ENCODE measurements at places on chromosomes 5 and 9. TPM values are rescaled to one million over a fixed set of nuclear protein-coding genes. Genes with fewer than 3 reads are reported as not detected.

DNA sequence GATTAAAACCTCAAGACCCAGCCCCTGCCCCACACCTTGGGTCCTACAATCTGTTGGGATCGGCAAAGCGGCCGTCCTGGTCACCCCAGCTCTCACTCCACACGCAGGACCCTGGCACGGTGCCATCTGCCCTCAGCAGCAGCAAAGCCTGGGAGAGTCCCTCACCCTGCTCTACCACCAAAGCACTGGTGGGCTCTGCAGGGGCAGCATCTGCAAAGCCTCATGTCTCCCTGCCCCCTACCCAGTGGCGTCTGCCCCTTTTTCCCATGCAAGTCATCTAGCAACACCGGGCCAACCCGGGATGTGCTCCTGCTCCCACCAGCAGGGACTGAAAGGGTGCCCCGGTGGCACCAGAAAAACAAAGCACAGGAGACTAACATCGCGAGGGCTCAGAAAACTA is 19.6 kb upstream of the CNOT6 start:
- no peak for DNase-seq

DNA sequence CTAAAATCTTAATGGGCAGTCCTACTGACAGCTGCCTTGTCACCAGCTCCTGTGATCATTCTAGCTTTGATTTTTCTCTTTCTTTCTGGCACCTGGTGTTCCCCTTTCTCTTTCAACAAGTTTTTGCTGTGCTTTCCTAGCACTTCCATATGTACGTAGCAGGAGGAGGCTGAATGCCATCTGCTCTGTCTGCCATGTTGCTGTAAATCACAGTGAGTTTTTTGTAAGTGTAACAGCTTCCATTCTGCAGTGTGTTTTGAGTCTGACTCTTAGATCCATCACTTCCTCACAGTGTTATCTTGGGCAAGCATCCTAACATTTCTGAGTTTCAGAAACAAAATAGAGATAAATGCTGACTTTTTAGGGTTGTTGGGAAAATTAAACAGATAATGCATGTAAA is 247.9 kb downstream of the DOCK8 start:
- DNase-seq, result no peak

- DNase-seq, result no peak
Observed at GRCh38 chr9:38619556-38620447, 594 bp downstream of the ANKRD18A start.

DNA sequence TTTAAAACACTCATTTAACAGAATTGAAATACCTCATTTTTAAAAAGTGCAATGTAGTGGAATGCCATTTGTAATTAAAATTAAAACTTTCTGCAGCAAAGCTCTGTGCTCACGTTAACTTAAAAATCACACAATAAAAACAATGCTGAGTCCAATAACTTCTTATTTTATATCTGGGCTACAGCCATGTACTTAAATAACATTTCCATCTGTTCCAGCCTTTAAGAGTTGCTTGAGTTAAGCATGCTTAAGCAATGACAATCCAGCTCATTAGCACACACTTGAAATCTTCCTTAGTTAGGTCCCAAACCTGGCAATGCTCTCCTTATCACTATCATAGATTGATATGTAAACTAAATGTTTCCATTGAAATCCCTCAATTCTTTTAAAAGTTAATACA is 132.3 kb upstream of the CDH12 start:
- no peak for DNase-seq

GRCh38 chr9:90969021-90969675 is 167.5 kb downstream of the SYK start:
- no peak for DNase-seq

DNA sequence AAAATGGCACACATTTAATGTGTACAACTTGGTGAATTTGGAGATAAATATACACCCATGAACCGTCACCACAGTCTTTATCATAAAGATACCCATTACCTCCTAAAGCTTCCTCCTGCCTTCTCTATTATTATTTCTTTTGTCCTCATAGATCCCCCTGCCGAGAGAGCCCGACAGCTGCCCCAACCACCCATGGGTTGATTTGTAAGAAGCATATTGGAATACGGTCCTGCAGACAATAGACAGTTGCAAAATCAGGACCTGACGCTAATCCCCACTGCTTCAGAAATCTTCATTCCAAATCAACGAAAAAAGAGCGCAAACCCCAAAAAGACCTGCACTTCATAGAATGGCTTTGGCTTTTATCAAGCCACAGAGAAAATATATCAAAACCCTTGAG is 697.5 kb downstream of the SEMA5A start:
- no peak for DNase-seq

DNA sequence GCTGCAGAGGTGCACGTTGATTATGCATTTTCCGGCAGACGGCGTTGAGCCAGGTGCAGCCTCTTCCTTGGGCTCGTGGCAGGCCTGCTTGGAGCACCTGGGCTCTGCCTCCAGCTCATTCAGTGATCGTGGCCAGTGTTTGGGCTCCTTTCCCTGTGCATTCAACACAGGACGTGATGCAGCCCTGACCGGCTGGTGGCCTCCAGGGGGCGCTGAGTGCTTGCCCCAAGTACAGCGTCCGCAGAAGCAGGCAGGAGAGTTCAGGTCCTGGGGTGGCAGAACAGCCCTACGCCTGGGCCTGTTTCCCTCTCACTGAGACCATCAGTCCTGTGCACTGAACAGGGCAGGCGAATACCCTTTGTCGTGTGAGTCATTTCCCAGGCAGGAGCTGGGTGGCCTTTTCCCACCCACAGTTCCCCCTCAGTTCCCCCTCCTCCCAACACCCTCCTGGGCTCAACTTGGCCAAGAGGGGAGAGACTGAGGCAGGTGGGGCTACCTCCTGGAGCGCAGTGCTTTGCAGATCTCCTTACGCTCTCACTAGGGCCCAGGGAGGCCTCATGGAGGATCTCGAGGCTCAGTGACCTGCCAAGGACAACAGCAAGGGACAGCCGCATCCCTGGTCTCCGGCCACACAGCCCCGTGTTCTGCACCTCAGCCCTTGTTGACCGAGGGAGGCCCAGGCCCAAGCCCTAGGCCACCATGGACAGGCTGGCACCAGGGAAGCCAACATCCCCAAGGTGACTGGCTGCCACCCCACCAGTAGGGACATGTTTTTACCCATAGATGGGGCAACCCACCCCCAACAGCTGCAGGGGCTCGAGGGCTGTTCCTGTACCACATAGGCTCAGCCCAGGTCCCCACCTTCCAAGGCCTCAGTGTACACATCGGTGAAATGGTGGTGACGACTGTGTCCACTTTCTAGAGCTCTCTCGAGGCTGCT is 52.9 kb downstream of the LRSAM1 start:
- DNase-seq, result peak; percentile 86

GRCh38 chr5:35319333-35320002 is 89.2 kb upstream of the PRLR start:
- peak; percentile 39 for DNase-seq

- no peak for DNase-seq
Observed at GRCh38 chr9:121945281-121945680, 147.8 kb downstream of the TTLL11 start.

- no peak for DNase-seq
Observed at GRCh38 chr5:65047948-65048690, 279.4 kb downstream of the CWC27 start.

DNA sequence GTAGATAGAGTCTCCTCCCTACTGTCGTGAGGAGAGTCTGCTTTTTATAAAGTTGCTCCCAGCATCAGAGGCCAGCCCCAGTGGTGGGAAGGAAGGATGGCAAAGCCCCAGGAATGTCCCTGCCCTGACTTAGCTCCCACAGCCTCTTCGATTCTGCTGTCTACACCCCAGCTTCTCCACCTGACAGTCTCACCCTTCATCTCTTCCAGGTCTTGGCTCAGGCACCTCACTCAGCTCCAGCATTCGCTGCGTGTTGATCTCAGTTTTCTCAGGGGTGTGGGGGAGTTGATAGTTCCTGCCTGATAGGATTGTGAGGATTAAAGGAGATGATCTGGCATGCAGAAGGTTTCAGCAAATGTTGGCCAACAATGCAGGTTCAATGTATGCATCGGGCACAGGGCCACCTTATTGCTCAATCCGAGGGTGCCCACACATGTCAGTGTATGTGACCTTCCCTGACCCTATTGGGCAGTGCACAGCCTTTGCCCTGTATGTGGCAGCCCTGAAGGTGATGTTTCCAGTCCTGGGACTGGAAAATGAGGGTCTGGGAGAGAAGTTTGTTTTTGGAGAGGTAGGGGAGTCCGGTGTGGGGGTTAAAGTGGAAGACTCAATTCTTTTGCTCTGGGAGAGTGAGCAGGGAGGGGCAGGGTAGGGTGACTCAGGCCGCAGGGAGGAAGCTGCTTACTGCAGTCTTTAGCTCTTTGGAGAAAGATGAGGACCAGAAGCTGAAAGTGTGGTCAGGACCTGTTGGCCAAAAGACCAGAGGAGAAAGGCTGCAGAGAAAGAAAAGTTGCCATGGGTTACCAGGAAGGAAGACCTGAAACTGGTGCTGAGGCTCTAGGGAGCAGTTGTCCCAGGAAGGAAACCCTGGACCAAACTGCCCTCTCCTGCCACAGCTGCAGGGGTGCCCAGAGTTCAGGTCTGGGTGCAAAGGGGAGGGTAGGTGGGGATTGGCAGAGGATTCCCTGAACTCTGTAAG is 153.2 kb downstream of the MACROH2A1 start:
- DNase-seq, result no peak

DNA sequence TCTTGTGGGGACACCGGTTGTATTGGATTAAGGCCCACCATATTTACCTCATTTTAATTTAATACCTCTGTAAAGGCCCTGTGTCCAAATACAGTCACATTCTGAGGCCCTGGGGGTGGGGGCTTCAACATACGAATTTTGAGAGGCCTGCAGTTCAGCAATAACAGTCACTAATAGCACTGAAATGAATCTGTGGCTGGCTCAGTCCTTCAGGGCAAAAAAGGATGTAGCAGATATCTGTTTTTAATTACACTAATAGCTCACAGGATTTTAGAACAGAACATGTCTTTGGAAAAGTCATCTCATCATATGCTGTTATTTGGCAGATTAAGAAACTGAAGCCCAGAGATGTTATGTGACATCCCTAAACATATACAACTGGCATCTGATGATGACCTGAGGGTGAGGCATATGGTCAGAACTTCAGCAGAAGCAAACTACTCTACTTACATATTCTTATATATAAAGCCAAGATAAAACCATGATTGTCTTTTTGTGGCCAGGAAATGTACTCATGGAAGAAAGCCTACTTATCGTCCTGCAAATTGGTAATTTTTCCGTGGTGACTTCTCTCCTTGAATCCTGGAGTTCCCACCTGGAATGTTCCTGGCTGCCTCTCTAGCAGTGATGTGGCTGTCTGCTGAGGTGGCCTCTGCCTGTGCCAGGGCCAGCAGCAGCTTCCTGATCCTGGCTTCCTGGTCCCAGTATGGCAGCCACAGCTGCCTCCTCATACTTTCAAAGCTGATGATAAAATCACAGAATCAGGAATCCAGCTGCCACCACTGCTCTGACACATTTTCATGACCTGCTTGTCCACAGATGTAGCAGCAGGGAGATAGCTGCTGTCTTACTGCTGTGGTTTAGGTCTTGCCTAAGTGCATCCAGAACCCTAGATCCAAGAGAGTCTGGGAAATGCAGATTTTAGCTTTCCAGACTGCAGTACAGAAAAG is 72.1 kb upstream of the ANKRD55 start:
- no peak for DNase-seq

CTNND2 gene
- total RNA-seq, result 18.4 TPM

HAVCR1 gene
- total RNA-seq, result not detected

C9orf72 gene
- total RNA-seq, result 15.6 TPM

PCAT7 gene
- not detected for total RNA-seq

PDGFRB gene
- 39.7 TPM for total RNA-seq

ADAMTSL1 gene
- 1.7 TPM for total RNA-seq

FOXD4L6 gene
- not detected for total RNA-seq

UCK1 gene
- total RNA-seq, result 23.0 TPM

GDA gene
- 0.85 TPM for total RNA-seq

Measured in left ventricle myocardium inferior (tissue), 1 donor.